ENCODE measurements at places on chromosomes 3 and 15.

GRCh38 chr3:16768956-16769355, 115.8 kb upstream of the PLCL2 start:
- DNase-seq, result peak; percentile 44

- peak; percentile 99 for DNase-seq
These were observed 1.0 kb upstream of the CELSR3 start for GRCh38 chr3:48663489-48664312.

DNA sequence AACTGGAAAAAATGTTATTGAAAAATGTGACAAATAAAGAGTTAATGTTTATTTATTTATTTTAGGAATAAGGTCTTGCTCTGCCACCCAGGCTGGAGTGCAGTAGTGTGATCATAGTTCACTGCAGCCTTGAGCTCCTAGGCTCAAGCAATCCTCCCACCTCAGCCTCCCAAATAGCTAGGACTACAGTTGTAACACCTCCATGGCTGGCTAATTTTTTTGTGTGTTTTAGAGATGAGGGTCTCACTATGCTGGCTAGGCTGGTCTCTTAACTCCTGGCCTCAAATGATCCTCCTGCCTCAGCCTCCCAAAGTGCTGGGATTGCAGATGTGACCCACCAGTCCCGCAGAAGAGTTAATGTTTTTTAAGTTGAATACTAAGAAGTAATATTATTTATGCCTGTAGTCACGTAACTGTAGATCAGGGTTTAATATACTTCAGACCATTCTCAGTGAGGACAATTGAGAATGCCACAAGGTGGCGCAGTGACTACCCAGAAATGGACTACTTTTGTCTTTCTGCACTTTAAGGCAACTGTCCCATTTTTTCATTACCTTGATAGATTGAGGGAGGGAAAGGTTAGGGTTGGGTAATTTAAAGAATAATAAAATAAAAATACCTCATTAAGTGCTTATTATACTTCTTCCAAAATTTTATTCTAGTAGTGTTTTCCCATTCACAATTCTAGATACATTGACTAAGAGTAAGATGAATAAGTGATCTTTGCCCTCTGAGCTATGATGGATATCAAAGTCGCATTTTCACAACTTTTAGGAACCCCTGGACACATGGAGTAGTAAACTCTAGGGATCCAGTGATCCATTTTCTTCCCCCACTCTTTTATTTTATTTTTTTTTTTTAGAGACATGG, 6.0 kb downstream of the MUC13 start:
- peak; percentile 60 for DNase-seq

GRCh38 chr15:25710184-25710583, 152.9 kb downstream of the ATP10A start:
- peak; percentile 66 for DNase-seq

- DNase-seq, result no peak
These were observed 25.9 kb downstream of the CEMIP start for GRCh38 chr15:80804970-80805495.

- peak; percentile 36 for DNase-seq
These were observed 107.7 kb downstream of the THRB start for GRCh38 chr3:24387000-24387399.

DNA sequence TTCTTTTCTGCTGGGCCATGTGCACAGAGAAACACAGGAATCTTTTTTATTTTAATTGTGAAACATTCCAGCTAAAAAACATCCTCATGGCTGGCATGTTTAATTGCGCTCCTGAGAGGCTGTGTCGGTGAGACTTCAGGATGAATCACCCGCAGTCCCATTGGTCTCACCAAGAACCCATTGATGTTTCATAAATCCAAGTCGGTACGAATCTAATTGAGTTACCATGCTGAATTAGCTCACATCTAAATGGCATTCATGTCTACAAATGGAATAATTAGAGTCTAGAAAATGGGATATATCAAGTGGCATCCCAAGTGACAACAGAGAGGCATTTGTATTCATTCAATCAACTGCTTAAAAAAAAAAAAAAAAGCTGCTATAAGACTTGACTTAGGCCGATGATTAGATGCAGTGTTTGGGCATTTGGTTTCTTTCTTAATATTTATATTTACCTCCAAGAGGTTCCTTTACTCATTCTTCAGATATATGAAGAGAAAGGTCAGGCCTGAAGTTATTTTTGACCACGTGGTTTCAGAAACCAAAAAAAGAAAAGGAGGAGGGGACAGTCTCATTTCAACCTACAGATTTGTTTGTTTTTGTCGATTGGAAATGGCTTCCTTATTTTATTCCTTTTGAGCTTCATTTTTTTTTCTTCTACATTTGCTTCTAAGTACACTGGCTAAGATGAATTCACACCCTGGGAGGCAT, 79.1 kb upstream of the FOXB1 start:
- DNase-seq, result peak; percentile 37

- no peak for DNase-seq
These were observed 8.3 kb upstream of the PGPEP1L start for GRCh38 chr15:99015698-99016568.

GRCh38 chr3:11136830-11137626, 17.3 kb upstream of the HRH1 start:
- peak; percentile 98 for DNase-seq

DNA sequence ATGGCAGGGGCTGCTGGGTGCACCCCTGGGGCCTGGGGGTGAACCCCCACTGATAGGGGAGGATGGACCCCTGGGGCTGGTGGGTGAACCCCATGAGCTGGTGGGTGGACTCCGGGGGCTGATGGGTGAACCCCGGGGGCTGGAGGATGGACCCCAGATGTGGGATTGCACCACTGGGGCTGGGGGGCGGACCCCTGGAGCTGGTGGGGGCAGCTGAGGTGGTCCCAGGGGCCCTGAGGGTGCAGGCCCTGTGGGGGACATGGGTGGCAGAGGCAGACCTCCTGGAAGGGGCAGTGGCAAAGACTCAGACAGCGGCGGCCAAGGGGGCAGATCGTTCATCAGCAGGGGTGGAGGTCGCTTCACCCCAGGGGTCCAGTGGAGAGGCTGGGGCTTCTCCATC, 17.4 kb upstream of the TXNRD3 start:
- DNase-seq, result no peak

- peak; percentile 72 for DNase-seq
These were observed 49.1 kb upstream of the RAB6B start for GRCh38 chr3:133944641-133945380.

DNA sequence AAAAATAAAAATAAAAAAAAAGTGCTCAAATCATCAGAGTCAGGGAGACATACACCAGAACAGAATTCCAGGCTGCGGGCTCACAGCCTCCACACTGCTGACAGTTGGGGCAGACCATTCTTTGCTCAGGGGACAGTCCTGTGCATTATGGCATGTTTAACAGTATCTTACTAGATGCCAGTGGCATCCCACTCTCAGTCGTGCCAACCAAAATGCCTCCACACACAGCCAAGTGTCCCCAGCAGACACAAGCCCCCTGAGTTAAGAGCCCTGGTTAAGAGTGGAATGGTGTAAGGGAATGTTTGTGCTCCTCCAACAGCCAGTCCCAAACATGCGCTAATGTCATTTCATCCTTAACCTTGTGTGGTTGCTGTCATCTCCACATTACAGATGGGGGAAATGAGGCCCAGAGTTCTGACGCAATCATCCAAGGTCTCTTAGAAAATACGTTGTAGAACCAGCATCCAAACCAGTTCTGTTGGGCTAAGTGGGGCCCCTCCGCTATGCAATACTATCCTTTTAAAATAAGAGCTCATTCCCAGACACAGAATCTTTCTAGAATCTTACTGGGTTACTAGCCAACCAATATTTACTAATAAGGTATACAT, 26.0 kb downstream of the CFAP92 start:
- DNase-seq, result no peak

DNA sequence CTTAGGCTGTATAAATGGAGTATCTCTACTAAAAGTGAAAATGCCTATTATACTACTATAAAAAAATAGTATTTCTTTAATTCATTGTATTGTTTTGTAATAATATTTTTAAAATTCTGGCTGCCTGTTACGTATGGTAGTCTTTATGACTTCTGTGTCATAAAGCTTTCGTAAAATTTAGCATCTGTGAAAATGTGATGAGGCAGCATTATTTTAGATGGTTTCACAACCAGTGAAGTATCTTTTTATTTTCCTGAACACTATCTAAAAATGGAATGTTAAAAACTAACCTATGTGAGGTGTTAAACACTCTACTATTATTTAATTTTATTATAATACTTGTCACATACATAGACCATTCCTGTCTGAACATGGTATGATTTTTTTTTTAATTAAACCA, 46.2 kb downstream of the LRCH3 start:
- no peak for DNase-seq

DNA sequence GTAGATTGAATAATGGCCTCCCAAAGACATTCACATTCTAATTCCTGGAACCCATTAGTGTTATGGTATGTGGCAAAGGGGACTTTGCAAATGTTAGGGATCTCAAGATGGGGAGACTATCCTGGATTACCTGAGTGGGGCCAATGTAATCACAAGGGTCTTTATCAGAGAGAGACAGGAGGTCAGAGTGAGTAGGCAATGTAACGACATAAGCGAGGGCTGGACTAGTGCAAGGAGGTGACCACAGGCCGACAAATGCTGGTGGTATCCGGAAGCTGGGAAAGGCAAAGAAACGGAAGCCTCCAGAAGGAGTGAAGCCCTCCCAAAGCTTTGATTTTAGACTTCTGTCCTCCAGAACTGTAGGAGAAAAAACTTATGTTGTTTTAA, 26.5 kb upstream of the AQP9 start:
- no peak for DNase-seq

GRCh38 chr3:44235604-44236484, 5.8 kb upstream of the TOPAZ1 start:
- peak; percentile 78 for DNase-seq

- DNase-seq, result peak; percentile 20
These were observed 90.1 kb upstream of the RGMA start for GRCh38 chr15:93179072-93179471.

- DNase-seq, result no peak
These were observed 237.6 kb downstream of the FEZF2 start for GRCh38 chr3:62135741-62136140.

- DNase-seq, result no peak
These were observed 44.5 kb upstream of the PDE8A start for GRCh38 chr15:84937144-84937543.

DNA sequence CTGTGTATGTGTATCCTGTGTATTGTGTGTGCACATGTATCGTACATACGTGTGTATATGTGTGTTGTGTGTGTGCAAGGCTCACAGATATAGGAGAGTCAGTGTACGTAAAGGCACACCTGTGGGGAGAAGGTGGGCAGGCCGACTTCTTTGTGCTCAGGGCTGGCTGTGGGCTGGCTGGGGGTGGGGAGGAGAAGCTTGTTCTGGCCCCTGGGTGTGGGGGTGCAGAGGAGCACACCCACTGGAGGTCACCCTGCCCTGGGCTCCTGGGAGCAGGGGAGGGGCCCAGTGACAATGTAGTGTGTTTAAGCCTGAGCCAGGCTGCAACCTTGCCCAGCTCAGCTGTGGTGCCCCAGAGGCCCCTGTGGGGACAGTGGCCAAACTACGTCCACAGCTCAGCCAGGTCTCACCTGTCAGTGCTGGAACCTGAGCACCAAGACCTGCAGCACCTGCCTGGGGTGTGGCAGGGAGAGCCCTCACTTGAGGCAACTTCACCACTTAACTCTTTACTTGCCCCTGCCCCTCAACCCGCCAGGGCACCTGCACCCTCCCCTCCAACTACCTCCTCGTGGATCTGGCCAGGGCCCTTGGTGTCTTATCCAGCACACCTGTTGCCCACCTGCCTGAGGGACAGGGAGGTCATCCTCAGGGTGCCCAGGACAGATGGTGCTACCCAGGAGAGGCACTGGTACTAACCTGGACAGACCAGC, 2.6 kb upstream of the HHATL start:
- no peak for DNase-seq

DNA sequence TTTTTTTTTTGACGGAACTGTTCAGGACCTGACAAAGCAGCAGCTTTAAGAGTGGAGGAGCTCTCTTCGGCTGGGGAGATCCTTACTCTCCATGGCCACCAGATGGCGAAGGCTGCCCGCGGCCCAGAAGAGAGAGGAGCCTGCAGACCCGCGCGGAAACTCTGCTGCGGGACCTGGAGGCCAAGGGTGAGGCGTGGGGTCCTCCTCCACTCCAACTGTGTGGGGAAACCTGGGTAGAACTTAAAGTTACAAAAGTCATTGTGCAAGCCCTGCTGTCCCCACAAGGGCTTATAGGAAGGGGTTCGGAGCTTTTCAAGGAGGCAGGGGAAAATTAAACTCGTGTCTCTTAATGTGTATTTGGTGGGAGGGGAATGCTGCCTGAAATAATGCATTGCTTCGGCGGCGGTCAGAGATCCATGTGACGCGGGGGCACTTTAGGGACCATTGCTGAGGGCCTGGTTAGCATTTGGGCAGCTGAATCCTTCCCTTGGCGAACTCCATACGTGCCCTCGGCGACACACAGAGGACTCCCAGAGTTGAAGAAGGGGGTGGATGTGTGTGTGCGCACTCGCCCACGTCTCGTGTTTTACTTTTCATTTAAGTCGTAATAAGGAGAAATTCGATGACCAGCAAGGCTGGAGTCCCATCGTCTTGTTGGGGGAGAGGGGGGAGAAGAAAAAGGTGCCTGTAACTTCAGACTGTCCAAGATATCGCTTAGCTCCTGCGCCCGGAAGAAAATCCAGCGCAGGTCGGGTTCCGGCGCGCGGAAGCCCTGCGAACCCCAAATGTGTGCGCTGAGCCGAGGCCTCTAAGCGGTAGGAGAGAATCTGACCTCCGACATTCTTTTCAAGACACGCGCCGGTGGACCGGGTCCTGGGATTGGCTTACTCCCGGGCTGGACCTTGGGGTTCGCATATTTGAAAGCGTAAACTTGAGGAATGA, 9.7 kb downstream of the EOMES start:
- DNase-seq, result peak; percentile 36

DNA sequence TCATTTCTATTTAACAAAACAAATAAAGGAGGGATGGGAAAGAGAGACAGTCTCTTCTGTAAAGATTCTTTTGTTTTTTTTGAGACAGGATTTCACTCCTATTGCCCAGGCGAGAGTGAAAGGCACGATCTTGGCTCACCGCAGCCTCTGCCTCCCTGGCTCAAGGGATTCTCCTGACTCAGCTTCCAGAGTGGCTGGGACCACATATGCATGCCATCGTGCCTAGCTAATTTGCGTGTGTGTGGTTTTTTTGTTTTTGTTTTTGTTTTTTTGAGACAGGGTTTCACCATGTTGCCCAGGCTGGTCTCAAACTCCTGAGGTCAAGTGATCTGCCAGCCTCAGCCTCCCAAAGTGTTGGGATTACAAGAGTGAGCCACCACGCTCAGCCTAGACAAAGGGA, 23.3 kb downstream of the STAG1 start:
- no peak for DNase-seq

- no peak for DNase-seq
These were observed 5.3 kb upstream of the INSYN1 start for GRCh38 chr15:73758461-73758860.

GRCh38 chr3:25820366-25820765, 30.5 kb downstream of the OXSM start:
- peak; percentile 51 for DNase-seq

Data from urothelium cell line (cell line).